ENCODE measurements at places on chromosomes 7 and 10.

- DNase-seq, result no peak
Measured at GRCh38 chr7:55552320-55553023, 19.8 kb downstream of the VOPP1 start.

GRCh38 chr10:95211606-95212279 is 17.7 kb downstream of the ACSM6 start:
- no peak for DNase-seq

DNA sequence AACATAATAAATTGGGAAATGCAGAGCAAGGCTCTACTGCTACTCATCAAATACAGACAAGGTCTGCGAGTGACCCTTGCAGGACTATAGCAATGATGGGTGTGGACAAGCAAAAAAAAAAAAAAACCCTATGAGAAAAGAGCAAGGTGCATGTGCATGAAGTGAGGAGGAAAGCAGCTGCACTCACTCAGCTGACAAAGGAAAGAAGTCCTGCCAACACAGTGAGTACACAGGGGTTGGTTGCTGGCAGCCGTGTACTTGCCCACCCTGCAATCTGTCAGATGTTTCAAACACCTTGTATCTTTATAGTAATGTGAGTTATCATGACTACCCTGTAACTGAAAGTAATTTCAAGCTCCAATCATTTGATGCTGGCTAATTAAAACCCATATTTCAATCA is 20.5 kb downstream of the CHCHD3 start:
- no peak for DNase-seq

GRCh38 chr10:69629897-69630650 is at the start of gene FAM241B:
Gene FAM241B, plus strand, starts transcription at chr10:69630247. Its CDS starts 1,497 bp downstream, at chr10:69631744.
- DNase-seq, result peak; percentile 92

DNA sequence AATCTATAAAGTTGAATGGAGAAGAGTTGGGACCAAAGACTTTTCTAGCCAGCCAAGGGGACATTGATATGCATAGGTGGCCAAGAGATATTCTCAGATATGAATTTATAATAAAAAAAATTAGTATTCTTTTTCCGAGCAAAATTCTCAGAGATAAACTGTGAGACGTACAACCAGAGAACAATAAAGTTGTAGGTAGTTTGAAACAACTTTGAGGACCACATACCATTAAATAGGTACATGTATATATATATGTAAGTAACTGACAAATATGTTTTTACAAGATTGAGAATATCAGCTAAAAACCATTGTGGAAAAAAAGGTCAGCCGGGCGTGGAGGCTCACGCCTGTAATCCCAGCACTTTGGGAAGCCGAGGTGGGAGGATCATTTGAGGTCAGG is 56.5 kb downstream of the EXOC4 start:
- DNase-seq, result no peak

DNA sequence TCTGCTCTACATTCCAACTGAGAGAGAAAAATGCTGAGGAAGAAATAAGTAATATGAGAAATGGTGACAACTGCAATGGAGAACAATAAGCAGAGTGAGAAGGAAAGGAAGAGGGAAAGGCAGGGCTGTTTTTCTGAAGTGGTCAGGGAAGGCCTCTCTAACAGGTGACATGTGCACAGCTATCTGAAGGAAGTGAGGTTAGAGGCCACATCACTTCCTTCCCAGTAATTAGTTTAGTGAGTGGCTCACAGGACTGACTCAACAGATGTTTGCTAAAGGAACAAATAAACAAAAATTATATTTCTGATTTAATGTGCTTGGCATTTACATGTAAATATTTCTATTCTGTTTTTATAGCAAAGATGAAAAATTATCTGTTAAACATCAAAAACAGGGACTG is 77.9 kb downstream of the ARHGAP21 start:
- DNase-seq, result no peak

DNA sequence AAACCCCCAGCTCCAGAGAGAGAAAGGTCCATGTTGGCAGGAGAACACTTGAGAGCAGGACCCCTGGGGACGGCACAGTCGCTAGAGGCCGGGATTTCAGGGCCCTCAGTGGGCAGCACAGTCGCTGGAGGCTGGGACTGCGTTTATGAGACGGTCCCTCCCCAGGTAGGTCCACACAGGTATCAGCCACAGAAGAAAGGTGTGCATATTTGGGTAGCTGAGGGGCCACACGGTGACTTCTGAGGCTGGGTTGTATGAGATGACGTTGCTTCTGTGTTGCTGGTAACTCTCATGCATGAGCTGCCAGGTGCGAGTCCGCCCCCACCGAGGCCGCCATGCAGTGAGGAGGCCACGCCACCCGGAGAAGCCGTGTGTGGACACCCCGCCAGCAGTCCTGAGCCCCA is 56.9 kb upstream of the PPP2R2D start:
- DNase-seq, result no peak

GRCh38 chr10:79182781-79183467 is 114.2 kb downstream of the ZMIZ1 start:
- no peak for DNase-seq

GRCh38 chr10:96606946-96607345 is 20.1 kb upstream of the TM9SF3 start:
- no peak for DNase-seq

DNA sequence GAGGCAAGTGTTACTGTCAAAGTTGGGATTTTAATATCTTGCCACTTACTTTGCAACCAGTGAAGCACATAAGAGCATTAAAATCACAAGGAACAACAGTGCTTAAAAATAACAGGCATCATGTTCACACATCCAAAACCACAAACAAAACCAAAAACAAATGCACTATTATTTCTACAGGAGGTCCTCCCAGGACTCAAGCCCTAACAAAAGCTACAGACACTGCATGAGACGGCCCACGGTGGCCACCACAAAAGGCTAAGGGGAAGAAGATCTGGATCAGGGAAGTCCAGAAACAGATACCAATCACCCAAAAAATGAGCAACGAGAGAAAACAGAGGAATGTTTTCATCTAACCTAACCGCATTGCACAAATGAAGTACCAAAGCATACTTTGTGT is 158.4 kb downstream of the ZMYND11 start:
- no peak for DNase-seq

GRCh38 chr7:56124981-56125380 is 8.8 kb upstream of the NUPR2 start:
- no peak for DNase-seq
